Renal cortex interstitium (tissue), 15 donors: ENCODE measurements at places on chromosomes 4 and X. TPM values are rescaled to one million over a fixed set of nuclear protein-coding genes. Genes with fewer than 3 reads are reported as not detected.

DNA sequence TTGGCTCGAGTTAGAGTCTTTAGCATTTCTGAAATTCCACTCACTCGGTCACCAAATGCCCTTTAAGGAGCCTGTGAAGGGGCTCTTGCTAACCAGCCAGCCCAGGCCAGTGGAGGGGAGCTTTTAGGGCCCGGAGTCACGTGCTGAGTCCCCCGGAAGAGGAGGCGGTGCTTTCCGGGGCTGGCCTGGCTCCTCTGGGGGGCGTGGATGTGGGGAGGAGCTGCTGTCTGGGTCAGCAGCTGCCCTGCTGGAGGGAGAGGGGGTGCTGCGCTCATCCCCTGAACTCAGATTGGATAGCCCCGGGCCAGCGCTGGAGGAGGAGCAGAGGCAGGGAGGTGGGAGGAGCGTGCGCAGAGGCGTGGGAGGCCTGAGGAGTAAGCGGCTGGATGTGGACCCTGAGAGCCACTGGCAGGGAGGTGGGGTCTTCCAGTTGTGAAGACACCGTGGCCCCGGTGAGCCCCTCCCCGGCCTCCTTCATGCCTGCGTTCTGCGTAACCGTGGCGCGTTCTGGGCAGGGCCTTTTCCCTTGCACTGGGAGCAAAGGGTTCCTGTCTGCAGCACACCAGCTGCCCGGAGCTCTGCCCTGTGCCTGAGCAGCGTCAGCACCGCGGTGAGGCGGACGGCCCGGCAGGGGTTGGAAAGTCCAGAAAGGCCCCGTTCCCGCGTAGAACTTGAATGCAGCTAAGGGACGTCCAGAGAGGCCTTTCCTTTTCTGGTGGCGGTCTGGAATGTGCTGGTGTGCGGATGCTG lies 19.7 kb downstream of the MAEA start:
- DNase-seq, result peak; percentile 89

- DNase-seq, result no peak
Observed at GRCh38 chr4:152247271-152247975, 288.5 kb downstream of the FBXW7 start.

DNA sequence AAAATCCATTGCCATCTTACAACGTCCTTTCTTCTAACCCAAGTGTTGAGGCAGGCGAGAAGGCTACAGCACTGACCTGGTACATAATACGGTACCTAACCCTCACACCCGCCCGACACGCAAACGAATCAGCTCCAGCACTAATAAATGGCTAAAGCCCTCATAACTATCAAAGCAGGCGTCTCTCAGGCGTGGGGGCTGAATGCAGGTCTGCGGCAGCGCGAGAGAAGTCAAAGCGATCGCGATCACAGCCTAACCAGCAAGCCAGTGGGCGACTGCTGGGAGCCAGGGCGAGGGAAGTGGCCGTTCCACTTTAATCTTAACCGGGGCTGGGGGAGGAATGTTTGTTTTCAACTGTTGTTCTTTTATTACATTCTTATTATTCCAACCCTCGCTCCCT lies 1.5 kb downstream of the CDX4 start:
- DNase-seq, result no peak

GRCh38 chrX:14344172-14344940 lies 185.0 kb upstream of the GLRA2 start:
- no peak for DNase-seq

- DNase-seq, result no peak
Observed at GRCh38 chr4:54553001-54553400, 104.8 kb upstream of the KIT start.

AKAP17A gene
- polyA plus RNA-seq, result 66.3 TPM

PDS5A gene
- polyA plus RNA-seq, result 65.6 TPM

PAGE1 gene
- polyA plus RNA-seq, result not detected

GRCh38 chr4:156958276-156959074 lies 13.1 kb downstream of the PDGFC start:
- DNase-seq, result no peak

DNA sequence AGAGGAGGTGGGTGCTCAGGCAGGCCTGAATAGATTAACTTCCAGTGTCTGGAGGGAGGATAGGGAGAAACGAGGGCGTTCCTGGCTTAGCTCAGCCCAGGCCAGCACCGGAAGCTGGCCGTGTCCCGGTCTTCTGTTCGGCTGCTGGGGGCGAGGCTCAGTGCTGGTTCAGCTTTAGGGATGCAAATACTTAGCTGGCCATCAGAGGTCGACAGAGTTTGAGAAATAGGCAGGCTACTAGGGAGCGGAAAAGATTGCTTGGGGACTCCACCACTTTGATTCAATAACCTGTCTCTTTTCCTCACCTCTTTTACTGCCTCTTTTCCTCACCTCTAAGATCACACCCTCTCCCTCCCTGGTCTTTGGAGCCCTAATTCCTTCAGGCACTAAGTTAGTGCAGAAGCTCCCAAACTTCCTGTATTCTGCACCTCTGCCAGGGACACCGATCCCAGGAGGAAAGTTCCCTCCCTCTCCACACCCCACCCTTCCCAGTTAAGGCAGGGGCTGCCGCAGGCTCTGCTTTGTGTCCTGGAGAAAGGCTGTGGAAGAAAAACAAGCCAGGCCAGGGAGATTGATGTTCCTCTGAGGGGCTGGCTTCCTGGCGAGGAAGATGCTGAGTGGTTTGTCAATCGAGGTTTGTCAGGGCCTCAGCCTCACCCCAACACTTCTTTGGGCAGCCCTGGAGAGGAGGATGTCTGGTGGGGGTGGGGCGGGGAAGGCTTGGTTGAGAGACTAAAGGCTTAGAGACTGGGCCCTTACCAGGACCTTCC lies 6.0 kb upstream of the EFNB1 start:
- DNase-seq, result no peak

- DNase-seq, result no peak
Observed at GRCh38 chrX:100413229-100413628, 3.2 kb upstream of the PCDH19 start.

DNA sequence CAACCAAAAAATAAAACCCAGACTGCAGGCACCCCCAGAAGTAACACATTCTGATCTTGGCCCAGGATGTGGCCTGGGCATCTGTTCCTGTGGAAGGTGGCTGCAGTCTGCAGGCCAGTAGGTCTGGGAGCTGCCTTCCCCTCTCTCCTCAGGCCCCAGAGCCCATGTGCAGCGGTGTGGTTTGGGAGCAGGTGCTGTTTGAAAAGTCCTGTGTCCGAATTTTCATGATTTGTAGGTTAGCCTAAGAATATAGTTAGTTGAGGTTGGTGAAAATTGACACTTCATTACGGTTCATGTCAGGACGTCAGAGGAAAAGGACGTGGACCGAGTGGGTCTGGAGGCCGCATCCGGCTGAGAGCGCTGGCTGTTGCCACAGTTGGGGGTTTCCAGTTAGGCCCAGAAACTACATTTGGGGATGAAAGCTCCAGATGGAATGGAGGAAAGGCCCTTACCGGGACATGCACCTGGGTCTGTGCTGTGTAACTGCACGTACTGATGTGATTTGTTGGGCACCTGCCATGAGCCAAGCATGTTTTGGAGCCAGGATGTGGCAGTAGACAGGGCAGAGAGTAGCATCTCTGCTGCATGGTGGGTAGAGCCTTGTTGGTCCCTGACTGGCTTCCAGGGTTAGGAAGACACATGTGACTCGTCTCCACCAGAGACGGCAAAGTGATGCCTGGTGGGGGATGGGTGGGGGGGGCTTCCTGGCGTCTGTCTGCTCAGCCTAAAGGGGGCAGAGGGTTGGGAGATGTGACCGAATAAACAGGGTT lies 21.7 kb upstream of the HGFAC start:
- no peak for DNase-seq
